ENCODE measurements at places on chromosomes 5 and 9.

DNA sequence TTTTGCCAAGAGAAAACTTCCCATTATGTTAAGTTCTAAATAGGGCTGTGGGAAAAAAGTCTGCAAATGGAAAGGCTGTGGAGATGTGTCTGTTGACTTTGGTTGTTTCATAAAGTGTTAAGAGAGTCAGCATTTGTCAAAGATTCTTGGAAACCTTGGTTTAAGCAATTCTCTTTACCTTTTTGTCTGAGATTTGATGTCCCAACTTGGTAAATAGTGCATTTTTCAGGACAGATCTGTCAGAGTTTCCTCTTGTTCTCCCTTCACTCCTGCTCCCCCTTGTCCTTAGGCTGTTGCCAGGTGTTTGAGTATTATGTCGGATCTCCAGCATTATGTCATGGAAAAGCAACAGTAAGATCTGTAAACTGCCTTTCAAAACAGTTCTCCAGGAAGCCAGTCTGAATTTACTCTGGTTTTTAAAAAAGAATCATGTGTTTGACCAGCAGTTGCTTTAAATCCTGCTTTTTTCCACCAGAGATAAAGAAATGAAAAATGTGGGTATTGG is 79.1 kb upstream of the ADAMTSL1 start:
- DNase-seq: no peak

GRCh38 chr9:92425474-92425873 is 1.2 kb upstream of the OMD start:
- no peak for DNase-seq

GRCh38 chr5:121731377-121731776 is 120.3 kb upstream of the FTMT start:
- no peak for DNase-seq

GRCh38 chr5:65356274-65356673 is 125.4 kb downstream of the ADAMTS6 start:
- DNase-seq: no peak

- DNase-seq: no peak
Observed at GRCh38 chr5:157100140-157100679, 8.6 kb downstream of the HAVCR2 start.

DNA sequence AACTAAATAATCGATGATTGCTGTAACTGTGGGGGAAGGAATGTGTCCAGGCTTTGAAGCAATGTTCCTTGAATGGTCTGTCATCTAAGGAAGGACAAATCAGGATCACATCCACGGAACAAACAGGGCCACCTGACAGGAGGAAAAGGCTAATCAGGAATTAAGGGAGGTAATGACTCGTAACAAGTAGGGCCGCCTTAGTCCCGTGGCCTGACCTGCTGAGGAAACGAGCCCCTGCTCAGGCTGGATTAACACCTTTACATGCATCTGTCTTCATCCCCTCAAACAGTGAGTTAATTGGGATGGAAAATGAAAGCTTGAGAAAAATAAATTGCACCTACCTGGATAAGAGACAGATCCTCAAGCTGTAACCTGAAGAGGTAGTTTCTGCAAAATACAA is 227.8 kb downstream of the SEMA5A start:
- no peak for DNase-seq

GRCh38 chr5:137954131-137954879 is 65.0 kb downstream of the PKD2L2 start:
- no peak for DNase-seq

GRCh38 chr9:5113523-5113922 is 71.9 kb downstream of the INSL6 start:
- DNase-seq: no peak

- peak; percentile 5 for DNase-seq
Observed at GRCh38 chr5:56908942-56909293, 478 bp upstream of the SETD9 start.

DNA sequence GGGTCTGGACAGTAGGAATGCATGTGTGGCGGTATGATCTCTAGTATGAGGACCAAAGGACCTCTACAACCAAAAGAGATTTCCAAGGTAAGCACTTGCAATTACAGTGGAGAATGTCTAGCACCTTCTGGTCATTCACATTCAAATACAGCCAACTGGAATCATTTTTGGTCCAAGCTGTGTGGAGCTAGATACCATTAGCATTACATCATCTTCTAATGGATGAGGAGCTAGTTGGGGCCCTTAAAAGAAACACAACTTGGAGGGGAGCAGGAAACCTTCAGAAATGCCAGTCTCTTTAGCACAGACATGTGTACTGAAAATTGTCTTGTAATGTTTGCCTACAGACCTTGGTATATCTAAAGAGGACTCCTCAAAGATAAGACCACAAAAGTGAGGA is 244.7 kb downstream of the BNC2 start:
- no peak for DNase-seq

DNA sequence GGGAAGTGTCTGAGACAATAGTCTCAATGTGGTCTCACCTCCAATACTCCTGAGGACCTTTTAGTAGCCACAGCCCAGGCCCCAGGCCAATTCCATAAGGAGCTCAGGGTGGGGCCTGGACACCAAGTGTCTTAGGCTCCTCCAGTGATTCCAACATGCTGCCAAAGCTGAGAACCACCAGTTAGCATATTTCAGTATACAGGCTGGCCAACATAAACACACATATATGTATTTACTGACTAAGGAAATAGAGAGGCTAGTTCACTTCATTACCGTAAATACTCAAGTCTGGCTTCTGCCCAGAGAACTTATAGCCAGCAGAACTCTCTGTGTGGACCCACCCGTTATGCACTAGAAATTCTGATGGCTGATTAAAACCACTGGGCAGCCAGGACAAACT is 24.1 kb downstream of the S1PR3 start:
- no peak for DNase-seq

DNA sequence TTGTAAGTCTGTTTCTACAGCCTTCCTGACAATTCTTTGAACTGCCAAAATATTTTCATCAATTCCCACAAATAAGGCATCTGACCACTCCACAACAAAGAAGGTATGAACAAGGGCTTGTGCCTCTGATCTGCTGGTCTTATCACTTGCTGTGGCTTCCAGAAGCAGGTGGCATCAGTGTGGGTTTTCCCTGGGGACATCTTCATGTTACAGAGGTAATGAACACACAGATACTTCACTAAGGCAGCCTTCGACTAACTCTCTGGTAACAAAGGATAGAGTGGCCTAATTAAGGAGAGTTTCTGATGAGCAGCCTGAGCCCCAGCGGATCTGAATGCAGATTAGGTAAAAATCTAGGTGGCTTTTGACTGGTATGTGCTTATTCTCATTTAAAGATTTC is 15.2 kb upstream of the ERAP2 start:
- peak; percentile 22 for DNase-seq

- no peak for DNase-seq
Observed at GRCh38 chr9:111645806-111646205, 14.7 kb downstream of the DNAJC25 start.

GRCh38 chr5:111744455-111744854 is 12.5 kb downstream of the NREP start:
- DNase-seq: no peak

DNA sequence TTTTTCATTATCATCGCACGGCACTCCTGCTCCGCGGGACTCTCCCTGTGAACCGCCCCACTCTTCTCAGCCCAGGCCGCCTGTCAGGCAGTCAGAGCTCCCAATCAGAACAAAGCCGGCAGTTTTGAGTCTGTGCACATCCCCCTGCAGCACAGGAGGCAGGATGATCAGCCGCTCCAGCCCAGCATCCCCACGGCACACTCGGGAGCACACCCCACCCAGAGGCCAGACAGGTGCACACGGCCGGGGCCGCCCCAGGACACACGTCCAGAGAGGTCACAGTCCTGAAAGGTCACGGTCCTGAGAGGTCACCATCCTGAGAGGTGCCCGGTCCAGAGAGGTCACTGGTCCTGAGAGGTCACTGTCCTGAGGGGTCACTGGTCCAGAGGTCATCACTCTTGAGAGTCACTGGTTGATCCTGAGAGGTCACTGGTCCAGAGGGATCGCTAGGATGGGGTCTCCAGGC is 8.4 kb downstream of the TPPP start:
- no peak for DNase-seq

- DNase-seq: no peak
Observed at GRCh38 chr5:43242196-43242595, 50.2 kb downstream of the NIM1K start.

DNA sequence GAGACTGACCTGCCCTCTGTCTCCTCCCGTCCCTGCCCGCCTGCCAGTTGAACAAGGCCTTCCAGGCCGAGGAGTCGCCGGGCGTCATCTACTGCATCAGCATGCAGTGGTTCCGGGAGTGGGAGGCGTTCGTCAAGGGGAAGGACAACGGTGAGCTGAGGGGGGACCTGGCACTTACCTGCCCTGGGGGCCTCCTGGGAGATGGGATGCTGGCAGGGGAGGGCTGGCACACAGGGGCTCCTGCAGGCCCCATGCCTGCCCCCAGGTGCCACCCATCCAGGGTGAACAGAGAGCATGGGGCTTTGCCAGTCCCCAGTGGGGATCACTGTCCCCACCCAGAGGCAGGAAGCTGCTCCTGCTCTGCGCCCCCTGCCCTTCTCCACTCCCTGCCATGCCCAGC is 43.0 kb downstream of the USP20 start:
- no peak for DNase-seq

- DNase-seq: no peak
Observed at GRCh38 chr5:107979900-107980299, 309.2 kb upstream of the EFNA5 start.

- no peak for DNase-seq
Observed at GRCh38 chr9:106784076-106784475, 78.9 kb upstream of the ZNF462 start.

GRCh38 chr5:148776780-148777179 is 49.6 kb upstream of the ADRB2 start:
- no peak for DNase-seq

GRCh38 chr5:168607946-168608345 is 28.8 kb upstream of the PANK3 start:
- no peak for DNase-seq

DNA sequence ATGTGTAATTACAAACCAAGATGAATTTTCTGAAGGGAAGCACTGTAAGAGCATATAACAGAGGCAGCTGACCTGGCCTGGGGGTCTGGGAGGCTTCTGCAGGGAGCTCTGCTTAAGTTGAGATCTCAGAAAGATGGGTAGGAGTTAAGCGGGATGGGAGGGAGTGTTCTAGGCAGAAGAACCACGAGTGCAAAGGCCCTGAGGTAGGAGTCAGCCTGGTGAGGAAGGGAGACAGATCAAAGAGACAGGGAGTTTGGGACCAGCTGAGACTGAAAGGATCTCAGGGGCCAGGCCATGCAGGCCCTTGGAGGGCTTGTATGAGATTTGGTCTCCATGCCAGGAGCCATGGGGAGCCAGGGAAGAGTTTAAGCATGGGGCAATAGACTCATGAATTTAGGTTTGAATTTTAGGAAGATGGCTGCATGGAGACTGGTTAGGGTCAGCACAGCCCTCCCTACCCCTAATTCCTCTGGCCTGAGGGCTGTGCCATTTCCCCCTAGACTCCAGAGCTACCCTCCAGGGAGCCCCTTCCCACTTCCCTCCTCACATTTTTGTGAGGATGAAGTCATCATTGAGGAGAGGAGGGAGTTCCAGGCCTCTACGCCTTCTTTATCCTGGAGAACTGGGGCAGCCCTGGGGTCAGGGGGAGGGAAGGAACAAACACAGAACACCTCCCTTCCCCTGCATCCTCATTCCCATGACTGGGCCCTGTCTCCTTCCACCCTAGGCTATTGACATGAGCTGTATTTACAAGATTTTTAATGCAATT is 4.8 kb upstream of the ARAP3 start:
- no peak for DNase-seq

- no peak for DNase-seq
Observed at GRCh38 chr5:65334077-65334476, 147.6 kb downstream of the ADAMTS6 start.

DNA sequence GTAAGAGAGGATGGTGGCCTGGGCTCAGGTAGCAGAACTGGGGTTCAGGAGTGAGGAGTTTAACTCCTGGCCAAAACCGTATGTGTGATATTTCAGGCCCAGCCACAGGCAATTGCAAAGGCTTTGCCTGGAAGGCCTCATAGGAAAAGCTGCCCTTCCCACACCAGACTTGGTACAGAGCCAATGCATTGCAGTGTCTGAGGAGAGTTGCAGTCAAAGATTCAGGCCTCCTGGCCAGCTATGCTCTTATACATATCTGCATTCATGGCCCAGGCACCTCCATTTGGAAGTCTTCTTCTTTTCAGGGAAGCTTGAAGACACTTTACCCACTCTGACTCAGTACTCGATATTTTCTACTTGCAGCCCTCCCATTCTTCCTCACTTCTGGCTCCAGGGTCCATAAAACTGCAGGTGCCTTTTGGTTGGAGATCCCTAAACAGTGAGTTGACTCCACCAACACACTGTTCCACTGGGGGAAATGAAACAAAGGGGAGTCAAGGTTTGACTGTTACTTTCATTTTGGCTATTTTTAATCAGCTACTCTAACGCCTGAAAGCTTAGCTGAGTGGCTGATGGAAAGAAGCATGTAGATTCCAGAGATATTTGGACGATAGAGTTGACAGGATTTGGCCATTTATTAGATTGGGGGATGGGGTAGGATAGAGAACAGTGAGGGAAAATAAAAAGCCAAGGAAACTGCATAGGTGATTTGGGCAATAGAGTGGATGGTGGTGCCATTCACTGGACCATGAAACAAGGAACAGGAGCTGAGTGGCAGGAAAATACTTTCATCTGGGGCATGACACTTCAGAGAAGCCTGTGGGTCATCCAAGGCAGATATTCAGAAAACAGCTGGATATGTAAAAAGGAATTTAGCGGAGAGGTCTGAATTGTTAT is 30.6 kb upstream of the IL33 start:
- DNase-seq: no peak

DNA sequence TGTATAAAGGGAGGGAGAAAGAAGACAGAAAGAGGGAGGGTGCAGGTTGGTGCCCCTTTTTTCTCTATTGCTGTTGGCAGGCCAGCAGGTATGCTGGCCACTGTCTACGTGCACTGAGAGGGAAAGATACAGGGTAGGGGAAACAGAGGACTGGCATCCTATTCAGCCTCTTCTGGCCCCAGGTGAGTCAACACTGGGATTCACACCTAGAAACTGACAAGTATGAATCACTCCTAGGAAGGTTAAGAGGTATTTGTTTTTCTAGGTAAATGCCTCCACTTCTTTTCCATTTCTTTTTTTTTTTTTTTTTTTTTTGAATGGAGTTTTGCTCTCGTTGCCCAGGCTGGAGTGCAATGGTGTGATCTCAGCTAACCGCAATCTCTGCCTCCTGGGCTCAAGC is 2.8 kb upstream of the UBAP1 start:
- no peak for DNase-seq

DNA sequence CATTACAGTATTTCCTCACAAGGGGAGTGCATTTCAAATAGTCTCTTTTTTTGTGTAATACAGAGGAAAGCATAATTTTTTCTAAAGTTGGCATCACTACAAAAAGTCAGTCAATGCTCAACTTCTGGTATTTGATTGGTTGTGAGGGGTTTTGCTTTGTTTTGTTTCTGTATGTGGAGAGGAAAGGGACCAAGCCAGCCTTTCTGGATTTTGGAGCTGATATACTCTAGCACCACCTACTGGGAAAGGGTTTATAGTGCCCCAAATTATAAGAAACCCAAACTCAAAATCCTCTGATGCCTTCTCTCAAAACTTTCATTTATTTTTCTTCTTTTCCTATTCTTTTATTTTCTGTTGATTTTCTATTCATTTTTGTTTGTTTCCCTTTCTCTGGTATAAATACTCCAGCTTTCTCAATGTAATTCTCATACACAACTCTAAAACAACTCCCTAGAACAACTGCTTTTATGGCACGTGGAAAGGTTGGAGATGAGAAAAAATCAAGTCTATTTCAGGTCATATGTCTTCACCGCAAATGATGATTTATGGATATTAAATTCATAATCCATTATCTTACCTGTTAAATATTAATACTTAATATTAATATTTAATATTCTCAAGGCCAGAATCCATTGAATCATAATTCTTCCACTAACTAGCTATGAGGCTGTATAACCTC is 69.5 kb upstream of the ANXA1 start:
- no peak for DNase-seq
